ENCODE measurements at places on chromosomes 16 and 17.

DNA sequence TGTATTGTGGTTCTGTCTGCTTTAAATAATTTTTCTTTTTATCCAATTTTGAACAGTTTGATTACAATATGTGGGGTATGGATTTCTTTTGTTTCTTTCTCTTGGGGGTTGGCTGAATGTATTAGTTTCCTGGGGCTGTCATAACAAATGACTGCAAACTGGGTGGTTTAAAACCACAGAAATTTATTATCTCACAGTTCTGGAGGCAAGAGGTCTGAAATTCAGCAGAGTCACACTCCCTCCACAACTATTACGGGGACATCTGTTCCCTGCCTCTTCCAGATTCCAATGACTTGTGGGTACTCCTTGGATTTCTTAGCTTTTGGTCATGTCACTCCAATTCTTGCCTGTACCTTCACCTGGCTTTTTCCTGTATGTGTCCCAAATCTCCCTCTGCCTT lies 23.7 kb downstream of the COX11 start:
- DNase-seq = no peak

GRCh38 chr16:83083361-83083760 lies 456.6 kb downstream of the CDH13 start:
- DNase-seq = no peak

DNA sequence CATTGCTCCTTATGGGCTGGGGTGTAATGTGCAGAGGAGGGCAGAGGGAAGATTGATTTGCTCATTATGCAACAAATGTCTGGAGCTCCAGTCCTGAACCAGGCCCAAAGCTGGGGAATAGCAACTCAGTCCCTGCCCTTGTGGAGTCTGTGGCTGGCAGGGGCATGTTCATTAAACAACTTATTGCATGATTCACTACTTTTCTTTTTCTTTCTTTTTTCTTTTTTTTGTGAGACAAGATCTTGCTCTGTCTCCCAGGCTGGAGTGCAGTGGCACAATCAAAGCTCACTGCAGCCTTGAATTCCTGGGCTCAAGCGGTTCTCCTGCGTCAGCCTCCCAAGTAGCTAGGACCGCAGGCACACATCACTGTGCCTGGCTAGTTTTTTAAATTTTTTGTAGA lies 23.1 kb downstream of the MSI2 start:
- no peak for DNase-seq

- DNase-seq = no peak
Observed at GRCh38 chr17:2053380-2054261, 1.3 kb upstream of the HIC1 start.

GRCh38 chr17:2214047-2214928 lies 89.3 kb downstream of the SMG6 start:
- DNase-seq = no peak

DNA sequence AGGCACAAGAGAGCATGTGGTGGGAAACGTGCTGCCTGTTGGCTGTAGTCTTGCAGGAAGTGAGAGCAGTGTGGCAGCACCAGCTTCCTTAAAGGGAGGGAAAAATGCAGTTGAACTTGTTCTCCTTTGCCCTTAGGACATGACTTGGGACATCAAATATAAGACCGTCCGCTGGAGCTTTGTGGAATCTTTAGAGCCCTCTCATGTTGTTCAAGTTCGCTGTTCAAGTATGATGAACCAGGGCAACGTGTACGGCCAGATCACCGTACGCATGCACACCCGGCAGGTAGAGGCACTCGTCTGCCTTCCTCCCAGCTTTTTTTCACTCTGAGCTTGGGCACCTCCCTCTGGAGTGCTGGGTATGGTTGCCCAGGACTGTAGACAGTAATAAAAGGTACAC lies 23.3 kb downstream of the GPR179 start:
- DNase-seq = no peak

DNA sequence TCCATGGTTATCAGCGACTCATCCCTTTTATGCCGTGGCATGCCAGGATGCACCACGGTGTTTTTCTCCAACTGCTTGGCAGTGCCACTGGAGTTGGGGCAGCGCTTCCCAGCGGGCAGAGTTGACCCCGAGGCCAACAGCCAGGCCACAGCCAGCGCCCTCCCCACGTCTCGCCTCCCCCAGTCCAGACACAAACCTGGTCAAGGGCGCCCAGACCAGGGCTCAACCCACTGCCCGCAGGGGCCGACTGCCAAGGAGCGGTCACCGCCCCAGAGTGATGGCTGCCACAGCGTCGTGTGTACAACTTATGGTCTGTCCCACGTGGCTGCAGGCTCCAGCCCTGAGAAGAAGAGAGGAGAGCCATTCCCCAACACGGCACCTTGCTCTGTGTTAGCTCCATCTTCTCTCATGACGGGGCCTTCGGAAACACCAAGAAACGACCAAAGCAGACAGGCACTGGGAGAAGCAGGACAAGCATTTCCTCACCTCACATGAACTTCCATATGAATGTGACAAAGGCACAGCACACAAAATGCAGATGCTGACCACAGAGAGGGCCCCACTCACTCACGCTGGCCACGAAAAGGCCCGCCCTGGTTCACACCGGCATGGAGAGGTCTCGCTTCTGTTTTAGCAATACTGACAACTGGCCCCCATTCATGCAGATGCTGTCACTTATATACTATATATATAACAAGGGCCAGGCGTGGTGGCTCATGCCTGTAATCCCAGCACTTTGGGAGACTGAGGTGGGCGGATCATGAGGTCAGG lies 27.0 kb downstream of the AXIN1 start:
- DNase-seq = no peak

- no peak for DNase-seq
Observed at GRCh38 chr17:78905541-78905940, 2.5 kb upstream of the CEP295NL start.

- DNase-seq = no peak
Observed at GRCh38 chr17:49241040-49241439, 10.5 kb upstream of the PHOSPHO1 start.

DNA sequence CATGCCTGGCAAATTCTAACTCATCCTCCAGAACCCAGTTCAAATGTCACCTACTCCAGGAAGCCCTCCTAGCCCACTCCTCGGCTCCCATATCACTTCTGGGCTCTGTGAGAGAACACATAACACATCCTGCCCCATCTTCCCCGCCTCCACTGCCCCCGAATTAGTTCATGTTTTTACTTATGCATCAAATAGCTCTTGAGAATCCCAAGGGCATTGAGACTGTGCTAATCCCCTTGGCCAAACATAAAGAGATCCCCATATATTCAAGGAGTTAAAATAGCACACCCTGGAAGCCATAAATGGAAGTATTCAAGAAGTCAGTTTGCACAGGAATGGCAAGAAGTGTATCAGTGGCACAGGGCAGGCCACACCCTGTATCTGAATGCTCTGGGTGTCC lies 2.0 kb upstream of the CREBBP start:
- no peak for DNase-seq

DNA sequence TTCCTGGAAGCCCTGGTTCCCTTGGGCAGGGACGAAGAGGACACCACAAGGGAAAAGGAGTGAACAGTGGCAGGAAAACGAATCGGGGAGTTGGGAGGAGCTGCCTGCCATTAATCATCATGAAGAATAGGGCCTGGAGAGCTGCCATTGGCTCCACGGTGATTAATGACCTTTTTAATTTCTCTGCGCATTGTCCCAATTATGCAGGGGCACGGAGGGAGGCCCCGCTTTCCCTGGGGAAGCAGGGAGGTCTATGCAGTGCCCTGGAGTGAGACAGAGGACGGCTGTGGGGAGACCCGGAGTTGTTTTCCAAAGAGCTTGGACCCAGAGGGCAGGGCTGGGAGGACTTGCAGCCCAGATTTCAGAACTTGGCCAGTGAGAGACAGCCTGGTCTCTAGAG lies 338.9 kb upstream of the C16orf82 start:
- DNase-seq = no peak

DNA sequence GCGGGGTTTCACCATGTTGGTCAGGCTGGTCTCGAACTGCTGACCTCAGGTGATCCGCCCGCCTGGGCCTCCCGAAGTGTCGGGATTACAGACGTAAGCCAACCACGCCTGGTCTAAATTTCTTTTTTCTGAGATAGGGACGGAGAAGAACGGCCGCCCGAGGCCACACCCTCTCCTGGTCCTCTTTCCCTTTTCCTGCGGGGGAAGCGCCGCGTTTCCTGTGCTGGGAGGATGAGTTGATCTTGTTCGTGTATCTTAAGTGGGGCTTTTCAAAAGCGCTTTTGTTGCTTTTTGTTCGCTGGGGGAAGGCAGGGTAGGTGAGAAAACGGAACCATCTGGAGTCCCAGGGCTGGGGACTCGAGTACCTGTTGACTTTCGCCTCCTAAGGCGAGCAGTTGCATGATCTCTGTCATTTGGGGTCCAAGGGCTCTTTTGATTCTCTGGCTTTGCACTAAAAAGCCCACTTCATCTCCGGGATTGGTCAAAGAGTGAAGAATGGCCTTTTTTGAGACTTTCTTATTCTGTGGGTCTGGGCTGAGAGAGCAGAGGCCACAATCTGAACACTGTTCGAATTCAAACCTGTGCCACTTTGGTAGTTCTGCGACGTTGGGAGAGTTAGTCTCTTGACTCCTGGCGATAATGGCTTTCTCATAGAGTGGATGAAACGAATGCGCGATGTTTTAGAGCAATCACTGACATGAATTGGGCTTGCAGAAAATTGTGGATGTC lies 1.3 kb downstream of the FUS start:
- no peak for DNase-seq

- DNase-seq = no peak
Observed at GRCh38 chr17:54404259-54404658, 496.4 kb upstream of the TOM1L1 start.

- DNase-seq = no peak
Observed at GRCh38 chr16:75319513-75320411, 68.3 kb upstream of the BCAR1 start.

GRCh38 chr17:58694302-58694701 lies 1.9 kb downstream of the RAD51C start:
- DNase-seq = no peak

DNA sequence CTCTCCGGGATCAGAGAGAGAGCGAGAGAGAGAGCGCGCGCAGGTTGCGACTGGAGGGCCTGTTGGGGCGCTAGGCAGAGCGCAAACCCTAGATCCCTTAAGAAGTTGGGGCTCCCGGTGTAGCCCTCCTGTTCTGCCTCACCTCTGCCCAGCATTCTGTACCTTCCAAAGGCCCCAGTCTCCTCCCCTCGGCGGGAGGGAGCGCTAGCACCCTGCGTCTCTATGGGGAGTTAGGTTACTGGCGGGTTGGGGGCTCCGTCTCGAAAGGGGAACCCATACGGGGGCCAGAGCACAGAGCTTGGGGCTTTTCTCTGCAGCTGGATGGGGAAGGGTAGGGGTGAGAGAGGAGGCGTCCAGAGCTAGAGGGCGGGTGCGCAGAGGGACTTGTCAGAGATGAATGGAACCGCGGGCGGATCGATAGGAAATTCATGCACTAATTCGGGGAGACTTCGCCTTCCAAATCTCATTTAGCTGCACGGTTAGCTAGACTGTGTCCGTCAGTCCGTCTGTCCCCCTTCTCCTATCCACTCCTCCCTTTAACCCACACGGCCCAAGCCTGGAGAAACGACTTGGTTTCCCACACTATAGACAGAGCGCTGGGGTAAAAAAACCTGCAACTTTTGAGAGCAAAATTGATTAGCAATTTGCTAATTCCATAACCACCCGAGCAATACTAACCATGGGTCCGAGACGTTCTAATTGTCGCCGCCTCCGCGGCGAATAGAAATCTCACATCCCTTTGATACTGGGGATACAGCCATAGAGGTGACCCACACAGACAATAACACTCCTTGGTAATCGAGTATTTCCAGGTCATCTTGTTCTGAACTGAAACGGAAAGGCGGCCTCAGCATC lies 693 bp upstream of the HOXB4 start:
- DNase-seq = no peak

DNA sequence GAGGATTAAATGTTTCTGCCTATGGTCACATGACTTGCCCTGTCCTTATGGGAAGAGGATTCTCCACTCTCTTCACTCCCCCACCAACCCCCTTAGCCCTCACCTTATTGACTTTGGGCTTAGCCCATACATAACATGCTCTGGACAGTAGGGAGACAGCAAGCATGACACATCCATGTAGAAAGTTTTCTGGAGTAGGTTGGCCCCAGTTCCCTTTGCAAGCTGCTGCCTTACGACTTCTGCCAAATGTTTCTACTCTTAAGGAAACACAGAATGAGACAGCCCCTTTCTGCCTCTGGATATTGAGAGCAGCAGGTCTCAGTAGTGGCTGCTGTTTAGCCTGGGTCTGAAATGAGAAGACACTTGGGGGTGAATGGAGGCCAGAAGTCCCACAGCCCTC lies 282.2 kb downstream of the MAP2K6 start:
- no peak for DNase-seq

- no peak for DNase-seq
Observed at GRCh38 chr17:7838090-7839075, 4.4 kb downstream of the KDM6B start.

- no peak for DNase-seq
Observed at GRCh38 chr16:80440667-80441066, 100.1 kb upstream of the DYNLRB2 start.

- no peak for DNase-seq
Observed at GRCh38 chr17:50922721-50923405, 56.7 kb upstream of the TOB1 start.

GRCh38 chr17:61410141-61411010 lies 10.7 kb downstream of the TBX2 start:
- no peak for DNase-seq

GRCh38 chr16:75237398-75238131 lies 13.9 kb downstream of the BCAR1 start:
- DNase-seq = no peak

DNA sequence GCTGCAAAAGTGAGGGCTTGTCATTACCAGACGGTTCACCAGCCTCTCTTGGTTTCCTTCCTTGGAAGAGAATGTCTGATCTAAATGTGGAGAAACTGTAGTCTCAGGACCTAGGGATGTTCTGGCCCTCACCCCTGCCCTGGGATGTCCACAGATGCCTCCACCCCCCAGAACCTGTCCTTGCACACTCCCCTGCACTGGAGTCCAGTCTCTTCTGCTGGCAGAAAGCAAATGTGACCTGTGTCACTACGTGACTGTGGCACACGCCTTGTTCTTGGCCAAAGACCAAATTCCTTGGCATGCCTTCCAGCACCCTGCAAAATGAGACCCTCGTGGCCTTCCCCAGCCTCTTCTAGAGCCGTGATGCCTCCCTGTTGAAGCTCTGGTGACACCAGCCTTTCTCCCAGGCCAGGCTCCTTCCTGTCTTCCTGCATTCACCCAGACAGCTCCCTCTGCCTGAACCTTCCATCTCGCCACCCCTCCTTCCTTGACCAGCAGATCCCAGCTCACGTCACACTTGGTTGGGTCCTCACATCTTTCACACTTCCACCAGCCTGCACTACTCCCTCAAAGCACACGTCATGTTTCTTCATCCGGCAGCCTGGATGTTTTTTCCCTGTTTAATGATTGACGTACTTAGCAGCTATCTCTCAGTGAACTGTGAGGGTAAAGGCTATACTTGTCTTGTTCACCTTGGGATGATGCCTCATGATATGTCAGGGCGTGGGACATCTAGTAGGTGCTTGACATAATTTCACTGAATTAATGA lies 4.3 kb downstream of the ZNF768 start:
- DNase-seq = no peak

Measured in Panc1 (cell line).